ENCODE measurements at places on chromosomes 7 and 10. TPM values are rescaled to one million over a fixed set of nuclear protein-coding genes. Genes with fewer than 3 reads are reported as not detected.

The CRHR2 gene
- total RNA-seq: not detected

The CPA2 gene
- total RNA-seq: not detected

The CFAP69 gene
- total RNA-seq: 3.6 TPM

The PVRIG gene
- total RNA-seq: not detected

The SLC13A1 gene
- not detected for total RNA-seq

The HOXA1 gene
- not detected for total RNA-seq

The JAKMIP3 gene
- total RNA-seq: under 0.01 TPM

The FAM25A gene
- not detected for total RNA-seq

The EPDR1 gene
- total RNA-seq: 1.8 TPM

The PLAU gene
- 1,436 TPM for total RNA-seq

The VSIR gene
- total RNA-seq: 21.7 TPM

The NPFFR1 gene
- not detected for total RNA-seq

The PPP1R17 gene
- not detected for total RNA-seq

The FXYD4 gene
- not detected for total RNA-seq

The PTF1A gene
- total RNA-seq: not detected

The SLC26A5 gene
- total RNA-seq: not detected
